ENCODE measurements at places on chromosomes 3 and 15.

DNA sequence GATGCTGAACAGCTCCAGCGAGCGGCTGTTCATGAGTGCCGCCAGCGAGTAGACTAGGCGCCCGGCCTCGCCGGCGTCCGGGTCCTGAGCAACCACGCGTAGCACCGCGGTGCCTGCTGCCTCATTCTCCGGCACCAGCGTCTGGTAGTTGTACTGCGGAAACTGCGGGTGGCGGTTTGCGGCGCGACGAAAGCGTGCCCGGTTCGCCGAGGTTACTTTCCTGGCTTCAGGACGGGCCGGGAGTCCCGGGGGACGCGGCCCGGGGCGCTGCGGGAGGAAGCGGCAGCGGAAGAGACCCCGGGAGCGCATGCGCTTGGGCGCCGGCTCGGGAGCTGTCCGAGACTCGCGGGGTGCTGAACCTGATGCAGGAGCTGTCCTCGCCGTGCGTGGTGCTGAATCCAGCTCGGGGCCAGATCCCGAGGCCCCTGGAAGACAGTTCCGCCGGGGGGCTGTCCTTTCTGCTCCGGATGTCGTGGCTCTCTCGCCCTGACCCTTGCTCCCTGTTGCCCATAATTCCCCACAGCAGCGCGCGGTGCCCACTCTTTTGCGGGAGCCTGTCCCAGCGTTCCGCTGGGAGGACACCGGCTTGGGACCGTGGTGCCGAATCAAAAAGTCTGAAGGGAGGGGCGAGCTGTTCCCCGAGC, 1.1 kb downstream of the CELSR3 start:
- DNase-seq: peak; percentile 44

DNA sequence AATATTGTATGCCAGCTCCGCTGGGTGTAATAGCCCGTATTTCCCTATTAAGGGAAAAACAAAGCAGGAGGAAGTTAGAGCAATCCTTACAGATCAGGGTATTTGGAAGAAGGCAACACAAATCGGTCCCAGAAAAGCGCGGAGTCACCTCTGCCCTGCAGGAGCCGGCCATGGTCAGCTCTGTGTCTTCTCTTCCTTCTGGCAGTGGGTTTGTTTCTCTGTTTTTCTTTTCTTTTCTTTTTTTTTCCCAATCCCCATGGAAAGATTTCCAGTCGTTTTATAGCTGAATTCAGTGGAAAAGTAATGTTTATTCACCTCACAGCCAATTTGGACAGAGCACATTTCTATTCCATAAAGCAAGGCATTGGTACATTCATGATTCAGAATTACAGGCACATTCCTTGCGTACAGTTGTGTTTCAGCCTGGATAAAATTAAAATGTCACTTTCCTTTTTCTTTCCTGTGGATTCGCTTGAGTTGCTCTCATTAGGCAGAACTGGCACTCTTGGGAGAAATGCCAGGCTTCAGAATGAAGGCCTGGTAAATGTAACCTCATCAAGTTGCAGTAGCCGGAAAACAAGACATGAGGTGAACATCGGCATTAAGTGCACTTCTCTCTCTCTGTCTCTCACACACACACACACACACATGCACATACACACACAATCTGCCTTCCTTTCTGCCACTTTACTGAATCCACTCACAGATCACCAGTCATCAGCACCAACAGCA, 204.5 kb upstream of the UBE2E1 start:
- peak; percentile 17 for DNase-seq

- no peak for DNase-seq
Observed at GRCh38 chr3:147159141-147159540, 247.2 kb downstream of the ZIC4 start.

GRCh38 chr15:84648539-84648938, 5.5 kb downstream of the WDR73 start:
- DNase-seq: no peak

GRCh38 chr3:132006605-132007204, 28.1 kb downstream of the CPNE4 start:
- DNase-seq: peak; percentile 26

DNA sequence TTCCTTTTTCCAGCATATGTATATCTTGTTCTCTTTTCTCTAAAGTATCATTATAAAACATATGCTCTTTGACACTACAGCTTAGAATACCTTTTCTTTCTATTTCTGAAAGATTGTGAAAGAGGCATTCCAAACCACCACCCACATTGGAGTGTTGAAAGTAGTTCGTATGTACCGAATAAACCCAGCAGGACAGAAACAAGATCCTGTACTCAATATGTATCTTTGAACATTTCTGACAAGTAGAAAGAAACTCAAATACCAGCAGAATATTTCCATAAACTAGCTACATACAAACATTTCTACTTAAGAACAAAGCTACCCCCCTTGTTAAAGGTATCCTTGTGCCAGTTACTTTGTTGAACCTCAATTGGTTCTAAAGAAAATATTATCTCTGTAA, 415.3 kb upstream of the ALCAM start:
- DNase-seq: peak; percentile 31

DNA sequence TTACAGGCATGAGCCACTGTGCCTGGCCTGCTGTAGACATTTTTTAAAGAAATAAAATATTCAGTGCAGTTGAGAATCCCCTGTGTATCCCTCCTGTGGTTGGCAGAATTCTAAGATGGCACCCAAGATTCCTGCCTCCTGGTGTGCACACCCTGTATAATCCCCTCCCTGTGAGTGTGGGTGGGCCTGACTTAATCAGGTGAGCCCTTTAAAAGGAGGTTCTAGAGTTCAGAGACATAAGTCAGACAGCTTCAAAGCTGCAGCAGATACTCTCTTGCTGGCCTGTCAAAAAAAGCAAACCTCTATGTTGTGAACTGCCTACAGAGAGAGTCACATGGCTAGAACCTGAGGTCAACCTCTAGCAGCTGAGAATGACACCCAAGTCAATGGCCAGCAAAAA, 7.0 kb upstream of the VIPR1 start:
- no peak for DNase-seq

DNA sequence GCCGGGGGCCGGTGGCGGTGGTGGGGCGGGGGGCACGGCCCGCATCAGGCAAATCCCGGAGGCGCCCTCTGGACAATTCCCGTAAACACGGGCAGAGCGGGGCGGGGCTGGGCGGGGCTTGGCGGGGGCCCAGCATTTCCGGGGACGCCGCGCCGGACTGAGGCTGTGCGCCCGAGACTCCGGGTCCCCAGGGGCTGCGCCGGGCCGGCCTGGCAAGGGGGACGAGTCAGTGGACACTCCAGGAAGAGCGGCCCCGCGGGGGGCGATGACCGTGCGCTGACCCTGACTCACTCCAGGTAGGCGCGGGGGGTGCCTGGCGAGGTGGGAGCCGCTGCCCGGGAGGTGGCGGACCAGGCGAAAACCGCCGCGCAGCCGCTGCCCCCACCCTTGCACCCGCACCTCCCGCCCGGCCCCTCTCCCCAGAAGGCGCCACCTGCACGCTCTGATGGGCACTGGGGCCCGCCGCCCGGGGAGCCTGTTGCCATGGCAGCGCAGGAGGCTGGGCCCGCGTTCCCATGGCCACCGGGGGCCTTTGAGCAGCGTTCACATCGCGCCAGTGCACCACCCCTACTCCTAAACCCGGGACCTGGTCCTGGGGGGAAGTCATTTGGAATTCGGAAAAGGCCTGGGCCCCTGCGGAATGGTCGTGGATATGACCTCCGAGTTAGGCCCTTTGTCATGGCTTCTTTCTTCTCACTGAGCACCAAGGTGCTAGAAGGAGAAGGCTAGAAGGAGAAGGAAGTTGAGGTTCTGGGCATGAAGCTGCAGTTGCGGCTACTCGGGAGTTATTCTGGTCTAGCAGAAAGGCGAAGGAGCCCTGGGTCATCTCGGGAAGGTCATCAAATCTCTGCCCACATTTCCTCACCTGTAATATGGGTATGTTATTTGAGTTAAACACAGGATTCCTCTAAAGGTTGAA, 16.1 kb upstream of the SEMA4B start:
- DNase-seq: peak; percentile 20

DNA sequence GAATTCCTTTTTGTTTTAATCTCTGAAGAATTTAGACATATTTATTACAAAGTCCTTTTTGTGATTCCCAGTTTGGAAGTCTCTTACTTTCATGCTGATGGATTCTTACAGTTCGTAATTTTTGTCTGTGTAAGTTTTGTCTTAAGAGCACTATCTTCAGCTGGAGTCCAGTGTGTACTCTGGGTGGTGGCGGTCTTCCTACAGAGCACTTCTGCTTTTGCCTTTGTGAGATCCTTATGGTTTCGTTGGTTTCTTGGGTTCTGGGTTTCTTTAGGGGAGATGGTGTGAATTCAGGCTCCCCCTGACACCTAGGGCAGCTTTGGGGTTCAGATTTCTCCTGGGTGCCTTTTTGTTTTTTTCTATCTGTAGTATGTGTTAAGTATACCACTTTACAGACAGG, 45.3 kb downstream of the PLS1 start:
- no peak for DNase-seq

- DNase-seq: no peak
Observed at GRCh38 chr3:123335007-123335670, 113.8 kb downstream of the ADCY5 start.

GRCh38 chr3:99286266-99286845, 352.0 kb upstream of the COL8A1 start:
- peak; percentile 3 for DNase-seq

DNA sequence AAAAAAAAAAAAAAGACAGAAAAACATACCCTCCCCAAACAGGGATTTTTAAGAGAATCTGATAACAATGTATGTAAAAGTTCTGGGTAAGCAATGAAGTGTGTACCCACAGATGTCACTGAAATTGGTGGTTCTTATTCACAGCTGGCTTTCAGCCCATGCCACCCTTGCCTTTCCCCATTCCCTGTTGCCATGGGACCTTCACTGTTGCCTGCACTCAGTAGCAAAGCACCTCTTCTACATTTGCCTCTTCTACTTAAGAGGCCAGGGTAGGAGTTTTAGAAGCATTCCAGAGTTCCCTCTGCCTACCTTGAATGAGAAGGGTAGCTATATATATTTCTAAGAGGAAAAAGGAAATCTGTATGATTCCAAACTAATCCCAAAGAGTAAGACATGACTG, 57.4 kb downstream of the FMN1 start:
- no peak for DNase-seq

- no peak for DNase-seq
Observed at GRCh38 chr15:69391046-69391757, 22.9 kb upstream of the KIF23 start.

- peak; percentile 32 for DNase-seq
Observed at GRCh38 chr15:57866149-57866736, 159.7 kb downstream of the POLR2M start.

DNA sequence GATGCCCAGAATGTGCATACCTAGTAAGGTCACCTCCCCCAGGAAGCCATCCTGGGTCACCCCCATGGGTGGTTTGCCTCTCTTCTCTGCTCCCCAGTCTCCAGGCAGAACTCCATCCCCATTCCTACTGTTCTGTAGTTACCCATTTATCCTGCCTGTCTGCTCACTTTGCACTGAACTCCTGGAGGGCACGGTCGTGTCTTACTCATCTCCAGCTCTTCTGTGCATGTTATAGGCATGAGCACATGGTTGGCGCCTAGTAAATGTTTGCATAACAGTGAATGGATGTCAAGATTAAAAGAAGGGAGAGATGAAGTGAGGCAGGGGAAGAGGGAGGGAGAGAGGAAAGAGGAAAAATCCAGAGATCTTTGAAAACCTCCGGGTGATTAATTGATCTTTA, 208.4 kb upstream of the TRIM42 start:
- DNase-seq: peak; percentile 13

DNA sequence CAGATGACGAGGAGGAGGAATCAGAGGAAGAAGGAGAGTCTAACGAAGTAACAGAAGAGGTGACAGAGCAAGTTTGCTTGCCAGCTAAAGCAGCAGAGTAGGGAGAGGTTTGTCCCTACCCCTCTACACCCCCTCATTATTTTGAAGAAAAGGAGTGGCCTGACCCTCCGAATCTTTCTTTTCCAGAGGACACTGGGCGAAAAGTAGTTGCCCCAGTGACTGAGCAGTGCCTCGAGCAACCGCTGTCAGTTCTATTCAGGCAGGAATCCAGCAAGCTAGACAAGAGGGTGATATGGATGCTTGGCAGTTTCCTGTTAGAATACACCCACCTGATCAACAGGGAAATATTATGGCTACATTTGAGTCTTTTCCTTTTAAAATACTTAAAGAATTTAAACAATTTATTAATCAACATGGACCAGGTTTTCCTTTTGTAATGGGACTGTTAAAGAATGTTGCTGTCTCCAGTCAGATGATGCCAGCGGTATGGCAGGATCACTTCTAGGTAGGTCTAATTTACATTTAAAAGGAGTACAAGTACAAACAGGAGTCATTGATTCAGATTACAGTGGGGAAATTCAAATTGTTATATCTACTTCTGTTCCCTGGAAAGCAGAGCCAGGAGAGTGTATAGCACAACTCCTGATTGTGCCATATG, 31.9 kb upstream of the ACVR2B start:
- no peak for DNase-seq

DNA sequence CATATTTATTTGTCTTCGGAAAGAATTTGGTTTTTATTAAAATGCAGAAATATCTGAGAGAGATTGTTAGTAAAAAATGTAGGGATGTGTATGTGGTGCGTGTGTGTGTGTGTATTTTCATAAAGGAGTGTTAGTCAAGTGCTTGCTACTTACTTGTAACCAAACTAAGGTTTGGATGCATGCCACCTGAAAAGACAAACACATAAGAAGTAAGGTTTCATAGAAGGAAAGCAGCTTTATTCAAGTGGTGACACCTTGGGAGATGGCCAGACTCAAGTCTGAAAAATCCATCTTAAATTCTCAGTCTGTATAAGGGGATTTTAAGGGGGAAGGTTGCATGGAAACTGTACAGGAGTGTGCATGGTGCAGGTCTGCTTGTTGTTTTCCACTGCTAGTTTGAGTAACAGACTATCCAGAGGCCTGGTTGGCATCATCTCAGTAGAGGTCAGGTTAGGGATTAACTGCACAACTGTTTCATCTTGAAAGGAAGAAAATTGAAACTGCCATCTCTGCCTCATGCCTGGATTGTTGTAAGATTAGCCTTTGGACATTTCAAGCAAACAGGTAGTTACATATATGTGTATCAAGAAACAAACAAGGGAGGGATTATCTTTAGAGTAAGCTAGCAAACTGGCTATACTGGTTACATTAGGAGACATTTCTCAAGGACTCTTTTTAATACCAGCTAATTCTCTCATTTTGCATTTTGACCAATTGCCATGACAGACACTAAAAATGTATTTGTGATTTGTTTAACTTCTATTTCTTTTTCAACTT, 196.7 kb downstream of the EPHA6 start:
- DNase-seq: no peak

- DNase-seq: peak; percentile 6
Observed at GRCh38 chr3:13353936-13354542, 66.1 kb downstream of the NUP210 start.

GRCh38 chr15:38624244-38625205, 59.9 kb upstream of the RASGRP1 start:
- DNase-seq: no peak
